ENCODE measurements at places on chromosomes 13 and 19.
A peak's percentile ranks its signal among the peaks of the same experiment; 100 is the strongest.

DNA sequence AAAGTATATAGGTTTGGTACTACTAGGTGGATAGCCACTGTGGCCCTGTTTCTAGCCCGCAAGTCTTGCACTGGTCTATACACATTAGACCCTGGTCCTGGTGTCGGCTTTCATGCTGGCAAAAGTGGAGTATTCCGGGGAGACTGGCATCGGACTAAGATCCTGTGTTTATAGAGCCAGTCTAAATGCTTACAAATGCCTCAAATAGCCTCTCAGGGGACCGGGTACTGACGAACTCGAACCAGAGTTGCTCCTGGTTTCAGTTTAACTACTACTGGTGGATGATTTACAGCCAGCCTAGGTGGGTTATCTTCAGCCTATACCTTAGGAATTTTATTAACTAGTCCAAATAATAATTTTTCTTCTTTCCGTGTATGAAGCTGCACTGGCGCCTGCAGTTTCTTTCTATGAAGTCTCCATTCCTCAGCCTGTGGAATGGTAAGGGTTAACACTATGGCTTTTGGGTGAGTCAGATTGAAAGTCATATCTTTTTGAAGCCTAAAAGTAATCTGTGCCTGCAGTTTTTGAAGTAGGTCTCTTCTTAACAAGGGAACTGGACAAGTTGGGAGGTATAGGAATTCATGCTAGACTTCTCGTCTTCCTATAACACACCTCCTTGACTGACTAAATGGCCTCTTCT lies 51.3 kb downstream of the OR10H4 start:
- DNase-seq, result no peak

DNA sequence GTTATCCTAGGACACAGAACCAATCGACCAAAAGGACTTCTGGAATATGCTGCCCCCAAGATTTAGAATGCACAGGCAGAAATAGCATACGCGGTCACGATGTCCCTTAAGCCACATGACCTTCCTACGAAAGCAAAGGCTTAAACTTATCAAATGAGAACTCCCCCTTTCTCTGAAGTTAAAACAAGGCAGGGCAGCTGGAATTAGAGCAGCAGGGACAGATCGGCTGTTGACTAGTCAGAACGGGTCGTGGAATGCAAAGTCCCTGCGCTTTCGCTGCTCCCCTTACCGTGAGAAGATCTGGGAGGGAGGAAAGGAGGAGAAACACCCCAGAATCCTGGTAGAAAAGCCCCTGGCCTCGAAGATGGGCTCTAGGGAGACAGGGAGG lies 799 bp upstream of the USPL1 start:
- peak; percentile 58 for DNase-seq

DNA sequence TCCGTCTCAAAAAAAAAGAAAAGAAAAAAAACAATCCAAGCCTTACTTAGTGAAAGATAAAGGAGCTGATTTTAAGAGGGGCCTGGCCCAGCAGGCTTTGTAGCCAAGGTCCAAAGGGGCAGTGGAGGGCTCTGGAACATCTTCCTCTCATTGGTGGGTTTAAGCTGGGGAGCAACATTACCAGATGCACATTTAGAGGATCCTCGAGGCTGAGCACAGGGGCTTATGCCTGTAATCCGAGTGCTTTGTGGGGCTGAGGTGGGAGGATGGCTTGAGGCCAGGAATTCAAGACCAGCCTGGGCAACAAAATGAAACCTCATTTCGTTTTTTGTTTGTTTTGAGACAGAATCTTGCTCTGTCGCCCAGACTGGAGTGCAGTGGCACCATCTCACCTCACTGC lies 8.0 kb upstream of the TMEM160 start:
- no peak for DNase-seq

GRCh38 chr13:114070098-114070799 lies 62.2 kb downstream of the RASA3 start:
- no peak for DNase-seq

- DNase-seq, result peak; percentile 91
Observed at GRCh38 chr19:45059258-45059965, 16.9 kb downstream of the ZNF296 start.

- DNase-seq, result no peak
Observed at GRCh38 chr13:27919934-27920676, at the start of gene PDX1. PDX1 (plus strand) TSS chr13:27920000; CDS start chr13:27920139, 139 bp downstream.

- no peak for DNase-seq
Observed at GRCh38 chr13:41811588-41812021, 149.3 kb downstream of the VWA8 start.

GRCh38 chr19:53892981-53893325 lies 11.0 kb downstream of the PRKCG start:
- peak; percentile 64 for DNase-seq

DNA sequence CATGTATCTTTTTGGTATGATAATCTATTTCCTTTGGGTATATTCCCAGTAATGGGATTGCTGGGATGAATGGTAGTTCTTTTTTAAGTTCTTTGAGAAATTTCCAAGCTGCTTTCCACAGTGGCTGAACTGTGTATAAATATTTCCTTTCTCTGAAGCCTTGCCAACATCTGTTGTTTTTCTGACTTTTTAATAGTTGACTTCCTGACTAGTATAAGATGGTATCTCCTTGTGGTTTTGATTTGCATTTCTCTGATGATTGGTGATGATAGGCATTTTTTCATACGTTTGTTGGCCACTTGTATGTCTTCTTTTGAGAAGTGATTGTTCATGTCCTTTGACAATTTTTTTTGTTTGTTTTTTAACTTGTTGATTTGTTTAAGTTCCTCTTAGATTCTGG lies 61.6 kb upstream of the PCDH17 start:
- DNase-seq, result no peak

- no peak for DNase-seq
Observed at GRCh38 chr19:29171525-29171924, 41.4 kb downstream of the UQCRFS1 start.

DNA sequence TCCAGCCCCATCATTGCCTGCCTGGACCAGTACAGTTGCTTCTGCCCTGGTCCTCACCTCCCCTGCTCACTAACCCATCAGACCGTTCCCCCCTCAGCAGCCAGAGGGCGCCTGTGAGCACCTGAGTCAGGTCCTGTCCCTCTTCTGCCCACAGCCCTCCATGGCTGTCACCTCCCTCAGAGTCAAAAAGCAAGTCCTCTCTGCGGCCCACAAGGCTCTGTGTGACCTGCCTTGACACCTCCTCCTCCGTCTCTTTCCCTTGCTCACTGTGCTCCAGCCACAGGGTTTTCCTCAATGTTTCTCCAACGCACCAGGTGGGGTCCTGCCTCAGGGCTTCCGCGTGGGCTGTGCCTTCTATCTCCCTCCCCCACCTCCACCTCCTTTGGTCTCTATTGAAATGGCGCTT lies 29.4 kb upstream of the PTPRS start:
- peak; percentile 67 for DNase-seq

DNA sequence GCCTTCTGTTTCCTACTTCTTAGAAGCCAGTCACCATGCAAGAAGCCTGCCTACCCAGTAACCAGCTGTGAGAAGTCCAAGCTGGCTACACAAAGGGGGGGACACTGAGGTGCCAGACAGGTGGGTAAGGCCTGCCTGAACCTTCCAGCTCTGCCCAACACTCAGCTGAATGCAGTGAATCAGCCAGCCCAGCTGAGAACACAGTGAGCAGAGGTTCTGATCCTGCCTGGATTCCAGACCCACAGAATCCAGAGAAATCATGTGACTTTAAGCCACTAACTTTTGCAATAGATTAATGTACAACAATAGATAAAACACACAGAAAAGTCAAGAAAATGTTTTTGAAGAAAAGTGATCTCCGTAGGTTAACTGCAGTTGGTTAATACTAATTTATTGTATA lies 151.7 kb downstream of the EFNB2 start:
- DNase-seq, result no peak

- no peak for DNase-seq
Observed at GRCh38 chr19:37991841-37992248, 84.8 kb downstream of the SIPA1L3 start.

GRCh38 chr13:50798923-50799322 lies 44.6 kb downstream of the DLEU7 start:
- DNase-seq, result no peak

- no peak for DNase-seq
Observed at GRCh38 chr13:43158516-43158915, 135.1 kb downstream of the DNAJC15 start.

GRCh38 chr13:24076109-24076508 lies 84.4 kb upstream of the SPATA13 start:
- peak; percentile 58 for DNase-seq

DNA sequence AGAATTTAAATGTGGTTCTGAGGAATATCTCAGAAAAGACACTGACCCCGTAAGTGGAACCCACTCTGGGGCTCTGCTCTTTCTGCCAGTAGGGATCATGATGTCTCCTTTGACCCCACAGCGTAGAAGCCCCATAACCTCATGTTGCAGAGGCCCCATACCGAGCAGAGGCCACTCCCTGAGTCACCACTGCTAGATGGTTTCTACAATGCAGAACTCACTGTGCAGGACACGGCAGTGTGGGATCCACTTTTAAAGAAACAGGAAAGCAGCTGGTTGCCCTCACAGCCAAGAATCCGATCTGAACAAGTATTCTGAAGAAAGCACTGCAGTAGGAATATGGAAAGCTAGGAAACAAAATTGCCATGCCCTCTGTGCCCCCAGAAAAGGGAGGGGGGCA lies 4.2 kb downstream of the SLC7A1 start:
- no peak for DNase-seq

DNA sequence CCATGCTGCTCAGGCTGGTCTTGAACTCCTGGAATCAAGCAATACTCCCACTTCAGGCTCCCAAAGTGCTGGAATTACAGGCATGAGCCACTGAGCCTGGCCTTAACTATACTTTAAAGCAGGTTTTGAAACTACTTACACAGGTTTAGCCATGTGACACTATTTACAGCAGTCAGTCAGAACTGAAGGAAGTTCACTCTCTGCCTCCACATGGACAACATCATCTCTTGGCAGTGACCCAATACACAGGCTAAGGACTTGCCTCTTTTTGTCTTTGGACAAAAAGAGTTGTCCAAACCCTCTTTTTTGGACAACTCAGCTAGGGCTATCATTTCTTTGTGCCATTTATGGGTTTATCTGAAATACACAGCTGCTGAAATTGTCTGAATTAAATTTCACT lies 89.0 kb upstream of the CLDN10 start:
- DNase-seq, result no peak

GRCh38 chr13:46097015-46097414 lies 7.8 kb downstream of the CPB2 start:
- DNase-seq, result no peak

GRCh38 chr19:17751103-17751911 lies at the start of gene FCHO1:
FCHO1 (plus strand) TSS chr19:17751477; CDS start chr19:17755165, 3,688 bp downstream.
- DNase-seq, result no peak

DNA sequence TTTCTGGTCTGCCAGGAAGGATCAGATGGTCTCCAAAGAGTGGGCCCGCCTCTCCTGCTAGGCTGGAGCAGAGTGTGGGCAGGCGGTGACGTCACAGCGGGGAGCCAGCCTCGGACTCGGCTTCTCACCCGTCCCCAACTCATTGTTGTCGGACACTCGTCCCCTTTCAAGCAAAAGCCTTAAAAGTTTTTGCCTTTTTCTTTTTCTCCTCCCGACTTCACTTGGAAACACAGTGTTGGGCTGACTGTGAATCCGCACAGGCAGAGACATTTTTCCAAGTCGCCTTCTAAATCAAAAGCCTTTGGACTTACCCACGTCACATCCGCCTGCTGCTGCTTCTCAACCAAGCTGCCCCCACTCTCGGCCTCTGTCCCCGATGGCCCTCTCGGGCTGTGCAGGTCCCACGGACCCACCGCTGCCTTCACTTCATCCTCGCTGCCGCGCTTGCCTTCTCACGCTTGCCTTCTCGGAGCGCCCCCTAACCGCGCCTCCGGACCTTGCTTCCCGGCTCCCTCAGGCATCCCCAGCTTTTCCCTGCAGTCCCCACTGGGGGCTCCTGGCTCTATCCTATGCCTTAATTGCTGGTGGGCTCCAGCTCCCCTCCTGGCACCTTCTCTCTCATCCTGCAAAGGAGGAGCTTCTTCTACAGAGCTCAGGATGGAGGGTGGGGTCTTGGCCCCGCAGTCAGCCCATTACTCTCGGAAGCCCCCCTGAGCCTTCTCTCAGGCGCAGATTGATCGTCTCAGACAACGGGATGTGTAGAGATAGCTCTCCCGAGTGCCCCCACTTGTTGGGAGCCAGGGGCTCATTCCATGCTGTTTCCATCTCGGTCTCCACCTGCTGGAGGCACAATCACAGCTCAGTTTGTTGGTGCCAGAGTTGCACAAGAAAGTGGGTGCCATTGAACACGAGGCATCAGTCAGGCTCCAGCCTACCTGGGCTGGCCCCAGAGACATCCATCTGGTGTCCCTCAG lies 3.9 kb upstream of the ZNF135 start:
- DNase-seq, result no peak

GRCh38 chr19:6590258-6590826 lies 608 bp downstream of the CD70 start:
- DNase-seq, result no peak

DNA sequence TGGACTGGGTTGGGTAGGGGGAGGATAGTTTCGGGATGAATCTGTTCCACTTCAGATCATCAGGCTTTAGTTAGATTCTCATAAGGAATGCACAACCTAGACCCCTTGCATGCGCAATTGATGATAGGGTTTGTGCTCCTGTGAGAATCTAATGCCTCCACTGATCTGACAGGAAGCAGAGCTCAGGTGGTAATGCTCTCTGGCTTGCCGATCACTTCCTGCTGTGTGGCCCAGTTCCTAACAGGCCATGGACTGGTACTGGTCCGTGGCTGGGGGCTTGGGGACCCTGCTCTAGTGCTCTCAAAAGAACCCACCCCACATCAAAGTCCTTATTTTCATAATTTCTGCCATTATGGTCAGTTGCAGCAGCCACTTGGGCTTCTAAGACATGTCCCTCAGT lies 30.1 kb downstream of the DNAJC3 start:
- DNase-seq, result no peak

DNA sequence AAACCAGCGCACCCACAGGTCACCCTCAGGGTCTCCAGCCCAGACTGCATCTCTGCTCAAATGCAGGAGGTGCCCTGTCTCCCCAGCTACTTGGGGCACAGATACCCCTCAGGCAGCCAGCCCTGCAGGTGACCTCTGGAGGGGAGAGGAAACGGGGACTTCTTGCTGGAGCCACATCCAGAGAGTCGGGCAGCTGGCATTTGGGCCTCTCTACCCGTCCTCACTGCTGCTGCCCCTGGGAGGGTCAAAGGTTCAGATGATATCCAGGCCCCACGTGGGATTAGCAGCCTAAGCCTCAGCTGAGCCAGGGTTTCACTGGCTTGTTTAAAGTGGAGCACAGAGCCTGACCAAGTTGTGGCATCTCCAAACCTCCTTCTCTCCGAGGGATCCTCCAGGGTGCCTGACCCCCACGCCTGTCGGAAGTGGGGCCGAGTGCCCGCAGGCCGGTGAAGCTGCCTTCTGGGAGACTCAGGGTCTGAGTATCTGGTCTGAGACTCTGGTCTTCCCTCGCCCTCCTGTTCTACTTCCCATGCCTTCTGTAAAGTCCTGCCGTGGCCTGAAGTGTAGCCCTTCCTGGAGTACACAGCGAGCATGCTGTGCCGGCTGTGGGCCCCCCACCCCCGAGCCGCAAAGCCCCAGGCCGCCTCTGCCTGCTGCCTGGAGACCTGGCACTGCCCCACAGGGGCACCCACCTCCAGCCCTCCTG lies 2.1 kb downstream of the RASA3 start:
- no peak for DNase-seq
